ENCODE measurements at places on chromosomes 3 and 15.

DNA sequence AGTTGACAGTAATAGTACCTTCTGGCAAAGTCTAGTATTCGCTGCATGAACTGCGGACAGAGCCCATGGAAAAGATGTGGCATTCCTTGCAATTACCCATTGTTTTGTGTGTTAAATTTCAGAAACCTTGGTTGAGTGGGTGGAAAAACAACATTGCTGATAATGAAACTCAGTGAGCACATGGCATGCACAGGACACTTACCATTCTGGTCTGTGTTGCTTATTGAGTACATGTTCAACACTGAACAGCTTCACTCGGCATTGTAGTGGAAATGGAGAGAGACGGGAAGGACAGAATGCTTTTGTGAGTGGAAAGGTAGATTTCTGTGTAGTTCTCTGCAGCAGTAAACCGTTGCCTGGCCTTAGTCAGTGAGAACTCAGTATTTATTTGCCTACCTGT, 165.3 kb downstream of the FNDC3B start:
- no peak for DNase-seq

GRCh38 chr15:50907601-50908208, 778 bp upstream of the AP4E1 start:
- DNase-seq = peak; percentile 22

DNA sequence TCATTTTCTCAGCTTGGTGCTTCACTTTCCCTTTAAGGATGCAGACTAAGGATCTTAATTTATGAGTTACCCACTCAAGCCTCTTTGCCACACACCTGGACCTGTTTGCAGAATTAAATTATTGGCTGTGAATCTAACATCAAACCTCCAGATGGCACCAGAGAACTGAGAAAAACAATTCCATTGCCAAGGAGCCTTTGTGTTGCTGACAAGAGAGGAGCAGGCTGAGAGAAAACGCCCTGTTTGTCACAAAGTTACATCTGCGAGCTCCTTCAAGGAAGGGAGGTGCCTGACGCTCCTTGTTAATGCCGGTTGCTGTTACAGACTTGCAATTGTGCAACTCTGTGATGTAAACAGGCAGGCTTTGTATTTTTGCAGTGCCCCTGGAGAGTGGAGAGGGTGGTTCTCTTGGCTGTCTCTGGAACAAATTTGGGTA, 36.3 kb upstream of the TMC3 start:
- DNase-seq = peak; percentile 63

- no peak for DNase-seq
Observed at GRCh38 chr15:65762914-65763787, 28.9 kb downstream of the DENND4A start.

DNA sequence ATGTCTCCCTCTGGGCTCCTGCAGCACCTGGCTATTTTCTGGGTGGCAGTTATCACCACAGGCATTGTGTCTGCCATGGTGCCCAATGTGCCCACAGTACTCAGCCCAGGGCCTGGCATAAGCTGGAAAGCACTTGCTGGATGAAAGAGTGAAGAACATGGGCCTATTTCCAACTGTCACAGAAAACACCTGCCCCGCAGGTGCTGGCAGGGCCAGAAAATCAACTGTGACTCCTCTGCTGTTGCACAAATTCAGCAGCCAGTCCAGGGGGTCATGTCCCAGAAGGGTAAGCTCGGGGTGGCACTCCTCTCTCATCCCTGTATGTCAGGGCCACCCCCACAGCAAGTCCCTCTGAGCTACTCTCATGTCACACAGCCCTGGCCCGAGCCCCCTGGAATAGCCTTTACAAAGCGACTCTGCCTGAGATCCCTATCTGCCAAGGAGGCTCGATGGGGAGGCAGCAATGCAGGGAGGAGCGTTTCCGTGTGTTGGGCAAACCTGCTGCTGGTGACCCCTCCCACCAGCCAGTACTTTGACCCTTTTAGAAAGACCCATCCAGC, 16.9 kb downstream of the ITIH3 start:
- DNase-seq = no peak

DNA sequence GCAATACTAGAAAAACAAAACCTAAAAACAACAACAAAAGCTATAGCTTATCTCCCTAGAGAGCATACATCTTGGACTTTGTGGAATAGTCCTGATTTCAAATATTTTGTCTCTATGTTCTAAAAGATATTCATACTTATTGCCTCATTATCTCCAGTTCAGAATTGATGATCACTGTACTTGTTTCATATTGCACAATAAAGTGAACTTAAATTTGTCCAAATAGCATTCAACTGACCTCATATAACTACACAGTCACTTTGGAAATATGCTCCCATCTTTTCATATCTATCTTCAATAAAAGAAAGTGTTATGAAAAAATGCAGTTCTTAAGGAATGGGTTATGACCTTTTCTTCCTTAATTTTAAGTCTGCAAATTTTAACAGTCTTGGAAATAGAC, 228.6 kb upstream of the CMC1 start:
- no peak for DNase-seq

DNA sequence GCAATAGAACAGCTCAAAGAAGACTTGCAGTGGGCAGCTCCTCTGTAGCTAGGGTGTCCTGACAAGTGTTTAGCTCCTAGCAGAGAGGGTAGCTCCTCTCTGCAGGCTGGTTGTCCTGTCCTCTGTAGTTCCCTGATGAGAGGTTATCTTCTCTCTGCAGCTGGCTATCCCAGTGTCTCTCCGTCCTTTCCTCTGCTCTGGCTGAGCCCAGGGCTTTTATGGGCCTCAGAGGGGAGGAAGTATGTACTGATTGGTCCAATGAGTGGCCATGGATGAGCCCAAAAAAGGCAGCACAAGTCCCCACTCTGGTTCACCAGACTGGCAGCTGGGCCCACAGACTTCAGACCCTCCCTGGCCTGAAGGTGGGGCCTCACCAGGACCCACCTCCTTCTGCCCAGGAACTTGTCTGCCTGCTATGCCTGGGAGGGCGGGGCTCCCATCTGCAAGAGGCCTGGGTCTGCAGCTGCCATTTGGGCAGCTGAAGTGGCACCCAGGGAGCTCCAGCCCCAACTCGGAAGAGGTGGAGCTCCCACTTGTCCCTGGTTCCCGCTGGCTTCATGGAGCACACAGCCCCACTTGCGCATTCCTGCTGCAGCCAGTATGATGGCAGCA, 27.2 kb upstream of the MEX3B start:
- no peak for DNase-seq

- DNase-seq = no peak
Observed at GRCh38 chr3:196990601-196991007, 22.0 kb upstream of the PIGZ start.

- DNase-seq = no peak
Observed at GRCh38 chr15:74179983-74180880, 6.7 kb downstream of the ISLR start.

- no peak for DNase-seq
Observed at GRCh38 chr3:4511491-4512262, 18.5 kb downstream of the ITPR1 start.

DNA sequence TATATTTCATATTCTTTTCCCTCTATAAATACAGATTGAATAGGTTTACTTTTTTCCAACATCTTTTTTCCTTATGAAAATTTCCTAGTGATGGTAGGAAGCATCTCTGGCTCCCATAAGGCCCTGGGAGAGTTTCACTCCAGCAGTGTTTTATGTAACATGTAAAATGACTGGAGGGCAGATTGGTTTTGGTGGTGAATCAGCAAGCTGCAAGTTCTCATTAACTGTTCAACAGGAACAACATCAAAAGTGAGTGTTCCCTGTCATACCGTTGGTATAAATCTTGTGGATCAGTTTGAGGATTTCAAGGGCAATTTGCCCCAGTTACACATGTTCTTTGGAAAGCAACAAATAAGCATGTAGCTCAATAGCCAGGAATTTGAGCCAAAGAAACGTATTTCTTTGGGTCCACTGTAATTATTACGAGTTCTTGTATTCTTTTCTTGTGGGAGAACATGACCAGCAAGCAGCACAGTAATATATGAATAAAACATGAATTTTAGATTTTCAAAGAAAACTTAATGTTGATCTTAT, 345.7 kb downstream of the SV2B start:
- no peak for DNase-seq

DNA sequence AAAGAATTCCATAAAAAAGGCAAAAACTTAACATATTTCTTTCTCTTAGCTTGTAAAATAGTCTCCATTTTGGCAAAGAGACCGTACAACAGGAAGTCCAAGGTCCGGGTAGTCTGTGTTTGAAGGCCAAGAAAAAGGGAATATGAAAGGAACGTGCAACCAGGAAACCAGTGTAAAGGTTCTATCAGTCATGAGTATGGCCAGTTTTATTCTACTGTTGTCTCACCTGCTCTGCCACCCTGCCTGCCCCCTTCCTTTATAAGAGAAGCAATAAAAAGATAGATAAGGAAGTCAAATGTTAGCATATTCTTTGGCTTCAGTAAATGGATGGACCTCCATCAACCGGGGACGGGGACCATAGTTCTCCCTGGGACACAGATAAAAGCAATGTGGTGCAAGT, 370.6 kb upstream of the ROBO2 start:
- DNase-seq = no peak

DNA sequence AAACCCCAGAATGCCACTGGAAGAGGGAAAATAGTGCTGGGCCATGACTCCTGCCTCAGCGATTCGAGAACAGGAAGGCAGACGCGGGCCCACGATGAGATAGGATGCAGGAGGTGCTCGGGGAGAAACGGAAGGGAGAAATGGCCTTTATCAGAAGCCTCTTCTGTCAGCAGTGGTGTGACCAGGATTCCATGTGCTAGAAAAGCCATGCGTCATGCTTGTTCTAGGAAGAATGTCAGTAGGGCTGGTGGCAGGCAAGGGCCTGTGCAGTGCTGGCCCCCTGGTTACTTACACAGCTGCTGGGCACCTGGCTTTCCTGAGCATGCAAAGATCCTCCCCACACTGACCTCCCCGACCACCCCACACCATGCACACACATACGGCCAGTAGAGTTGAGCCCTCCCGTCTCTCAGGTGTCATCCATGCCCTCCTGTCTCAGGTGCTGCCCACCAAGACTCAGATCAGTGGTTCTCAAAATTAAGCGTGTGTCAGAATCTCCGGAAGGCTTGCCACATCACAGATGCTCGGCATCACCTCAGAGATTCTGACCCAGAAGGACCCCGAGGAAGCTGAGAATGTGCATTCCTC, 106.7 kb downstream of the ADAMTS17 start:
- no peak for DNase-seq

DNA sequence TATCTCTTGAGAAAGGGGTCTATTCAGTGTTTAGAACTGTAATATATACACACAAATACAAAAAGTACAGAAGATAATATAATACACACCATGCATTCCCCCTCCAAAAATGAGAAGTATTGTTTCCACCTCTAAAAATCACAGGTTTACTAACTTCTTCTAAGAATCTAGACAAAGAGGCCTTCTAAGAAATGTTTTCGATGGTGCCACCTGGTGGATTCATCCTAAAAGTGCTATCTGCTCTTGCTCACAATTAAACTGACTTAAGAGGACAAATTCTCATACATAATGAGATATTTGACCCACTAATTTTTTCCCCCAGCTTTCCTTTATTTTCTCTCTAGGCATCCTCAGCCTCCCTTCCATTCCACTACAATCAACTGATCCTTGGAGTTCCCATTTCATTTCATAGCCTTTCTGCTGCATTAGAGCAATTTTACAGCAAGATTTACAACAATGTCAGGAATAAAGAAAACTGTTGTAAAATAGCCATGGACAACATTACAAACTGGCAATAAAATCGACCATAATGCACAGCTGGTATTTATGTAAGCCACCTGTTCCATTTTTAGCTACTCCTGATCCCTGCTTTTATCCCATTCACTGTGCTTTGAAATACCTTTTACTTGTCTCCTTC, 124.6 kb downstream of the ARRDC4 start:
- DNase-seq = peak; percentile 11

DNA sequence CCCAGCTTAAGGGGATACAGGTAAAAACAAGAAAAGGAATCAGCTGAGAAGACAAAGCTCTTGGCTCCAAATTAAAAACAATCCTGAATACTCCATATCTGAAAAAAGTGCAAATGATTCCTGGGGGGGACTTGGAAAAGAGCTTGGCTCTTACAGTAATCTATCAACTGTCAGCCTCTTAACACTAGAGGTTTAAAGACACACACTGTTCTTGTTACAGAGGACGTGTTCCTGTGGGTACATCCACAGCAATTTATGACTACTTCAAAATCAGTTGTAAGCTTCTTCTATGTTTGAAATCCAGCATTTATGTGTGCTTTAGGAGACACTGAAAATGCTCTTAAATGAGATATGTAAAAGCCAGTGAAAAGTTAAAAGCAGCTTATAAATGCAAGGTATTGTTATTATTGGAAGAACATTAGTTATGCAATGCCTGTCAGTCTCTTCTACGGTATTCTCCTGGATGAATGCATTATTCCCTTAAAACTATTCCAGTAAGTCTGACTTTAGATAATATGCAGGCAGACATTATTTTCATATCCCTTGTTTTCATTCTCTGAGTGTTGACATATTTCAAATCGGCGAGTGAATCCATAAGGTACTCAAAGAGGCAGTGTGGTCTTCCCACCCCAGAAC, 408.4 kb upstream of the ADAMTS9 start:
- DNase-seq = no peak
